Activated CD4-positive, alpha-beta memory T cell treated with anti-CD3 and anti-CD28 coated beads for 36 hours (primary cell): ENCODE measurements at places on chromosomes 2 and 18. TPM values are rescaled to one million over a fixed set of nuclear protein-coding genes. Genes with fewer than 3 reads are reported as not detected.

The GREB1L gene
- not detected for total RNA-seq

The DPP10 gene
- total RNA-seq: not detected

The OR6B2 gene
- not detected for total RNA-seq

The CRYGD gene
- total RNA-seq: not detected

The RAX gene
- not detected for total RNA-seq
